ENCODE measurements at places on chromosomes 2 and 18.
A peak's percentile ranks its signal among the peaks of the same experiment; 100 is the strongest.

DNA sequence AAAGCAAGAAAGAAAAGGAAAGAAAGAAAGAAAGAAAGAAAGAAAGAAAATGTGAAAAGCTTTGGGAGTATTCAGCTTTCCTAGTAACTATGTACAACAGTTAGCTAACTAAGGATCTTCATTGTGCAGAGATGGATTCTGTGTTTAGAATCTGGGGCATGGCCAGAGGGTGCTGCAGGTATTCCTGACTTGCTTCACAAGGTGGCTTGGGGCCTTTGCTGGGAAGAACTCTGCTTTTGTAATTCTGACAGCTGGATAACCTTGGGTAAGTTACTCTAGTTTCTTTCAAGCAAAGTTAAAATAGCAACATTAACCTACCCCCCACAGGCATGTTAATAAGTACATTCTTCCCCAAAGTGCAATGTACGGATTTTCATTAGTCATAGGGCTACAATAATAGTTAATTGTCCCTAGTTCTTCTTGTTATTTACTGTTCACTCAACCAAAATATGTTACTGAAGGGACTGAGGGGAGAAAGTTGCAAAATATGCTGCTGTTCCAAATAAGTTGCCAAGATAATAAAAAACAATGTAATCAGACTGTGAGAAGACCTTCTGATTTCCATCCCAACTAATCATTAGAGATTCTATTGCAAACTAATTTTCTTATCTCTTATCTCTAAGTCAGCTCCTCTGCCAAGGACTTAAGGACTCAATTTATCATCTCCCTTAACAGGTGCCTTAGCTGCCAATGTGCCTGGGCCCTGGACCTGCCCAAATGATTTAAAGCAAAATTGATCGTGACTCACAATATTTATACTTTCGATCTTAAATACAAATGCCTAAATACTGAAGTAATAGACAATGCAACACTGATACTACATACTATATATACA, 50.3 kb downstream of the SERPINB8 start:
- no peak for DNase-seq

GRCh38 chr2:200039724-200040650, 84.6 kb downstream of the MAIP1 start:
- DNase-seq: no peak

DNA sequence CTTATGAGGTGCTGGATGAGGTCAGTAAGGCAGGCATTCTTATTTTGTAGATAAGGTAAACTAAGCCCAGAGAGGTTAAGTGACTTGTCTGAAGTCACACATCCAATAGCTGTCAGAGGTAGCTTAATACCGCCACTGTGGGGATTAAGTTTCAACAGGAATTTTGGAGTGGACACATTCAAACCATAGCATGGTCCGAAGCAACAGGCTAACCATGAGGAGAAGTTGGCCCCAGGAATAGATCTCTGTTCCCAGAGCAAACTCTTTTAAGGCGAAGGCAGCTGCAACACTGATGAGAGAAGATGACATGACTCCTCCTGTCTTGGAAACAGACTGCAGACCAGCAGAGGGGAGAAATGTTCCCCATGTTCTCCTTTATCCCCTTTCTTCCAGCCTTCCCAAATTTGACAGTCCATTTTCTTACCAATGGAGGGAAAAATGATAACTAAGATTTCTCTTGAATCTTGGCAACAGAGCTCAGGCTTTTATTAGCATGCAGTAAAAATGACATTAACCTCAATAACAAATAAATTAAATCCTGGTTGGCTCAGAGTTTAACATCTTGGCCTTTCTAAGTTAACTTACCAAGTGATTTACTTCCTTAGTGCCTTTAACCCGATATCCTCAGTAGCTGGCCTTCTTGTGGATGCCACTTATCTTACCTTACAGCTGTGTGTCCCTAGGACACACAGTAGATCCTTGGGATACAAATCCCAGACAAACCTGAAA, 67.9 kb upstream of the STPG4 start:
- no peak for DNase-seq

GRCh38 chr2:10486601-10487079, 38.5 kb upstream of the ODC1 start:
- no peak for DNase-seq

- no peak for DNase-seq
These were observed 248.9 kb downstream of the OSR1 start for GRCh38 chr2:19109518-19109917.

- no peak for DNase-seq
These were observed 56.9 kb downstream of the RBM43 start for GRCh38 chr2:151204756-151205155.

- no peak for DNase-seq
These were observed 163.2 kb upstream of the SPRED2 start for GRCh38 chr2:65595630-65596029.

GRCh38 chr2:20680744-20681375, 13.9 kb downstream of the GDF7 start:
- DNase-seq: no peak

DNA sequence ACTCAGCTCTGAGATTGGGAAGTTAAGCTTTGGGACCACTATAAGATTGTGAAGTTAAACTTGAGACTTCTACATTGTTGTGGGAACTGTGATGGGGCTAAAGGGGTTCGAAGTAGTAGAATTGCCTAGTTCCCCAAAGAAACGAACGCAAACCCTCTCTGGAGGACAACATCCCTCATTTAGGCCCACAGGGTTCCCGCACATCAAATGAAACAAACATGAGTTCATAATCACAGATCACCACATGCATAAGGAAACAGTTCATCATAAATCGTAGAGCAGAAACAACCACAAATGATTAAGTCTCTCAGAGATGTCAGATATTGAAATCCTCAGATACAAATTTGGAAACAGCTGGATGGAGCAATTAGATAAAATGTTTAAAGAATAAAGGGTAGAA, 55.9 kb upstream of the HPCAL1 start:
- no peak for DNase-seq

DNA sequence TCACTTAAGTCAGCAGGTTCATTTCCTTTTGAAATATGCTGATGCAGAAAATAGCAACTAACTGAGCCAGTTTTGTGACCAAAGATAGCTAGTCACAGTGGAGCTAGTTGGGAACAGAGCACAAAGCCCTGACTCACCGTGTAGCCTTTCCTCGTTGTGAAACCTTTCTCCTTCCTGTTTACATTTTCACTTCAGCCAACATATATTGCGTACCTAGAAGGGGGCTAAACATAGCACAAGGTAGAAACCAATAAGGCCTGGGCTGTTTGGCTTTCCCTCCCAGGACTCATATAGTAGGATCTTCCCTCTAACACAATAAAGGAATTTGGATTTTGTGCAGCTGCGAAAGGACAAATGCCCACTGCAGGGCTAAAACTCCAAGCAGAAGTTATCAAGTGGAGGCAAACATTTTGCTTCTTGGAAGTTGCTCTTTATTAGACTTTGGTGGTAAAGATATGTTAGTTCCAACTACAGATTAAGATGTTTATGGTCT, 24.5 kb upstream of the LPIN2 start:
- DNase-seq: peak; percentile 50

DNA sequence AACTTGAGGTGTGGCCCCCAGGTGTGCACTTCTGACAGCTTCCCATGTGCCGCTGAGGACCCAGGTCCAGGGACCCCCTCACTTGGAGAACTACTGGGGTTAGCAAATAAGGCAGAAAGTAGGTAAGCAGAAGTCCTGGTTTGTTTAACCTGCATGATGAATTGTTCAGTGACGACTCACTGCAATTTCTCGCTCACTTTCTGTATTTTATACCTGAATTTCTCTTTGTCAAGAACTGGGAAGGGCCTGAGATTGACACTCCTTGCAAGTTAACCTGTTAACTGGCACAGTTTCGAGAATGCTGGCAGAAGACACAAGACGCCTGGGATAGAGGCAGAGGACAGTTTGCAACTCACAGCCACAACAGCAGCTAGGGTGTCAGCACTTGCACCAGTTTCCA, 164.5 kb upstream of the NCK2 start:
- DNase-seq: no peak

DNA sequence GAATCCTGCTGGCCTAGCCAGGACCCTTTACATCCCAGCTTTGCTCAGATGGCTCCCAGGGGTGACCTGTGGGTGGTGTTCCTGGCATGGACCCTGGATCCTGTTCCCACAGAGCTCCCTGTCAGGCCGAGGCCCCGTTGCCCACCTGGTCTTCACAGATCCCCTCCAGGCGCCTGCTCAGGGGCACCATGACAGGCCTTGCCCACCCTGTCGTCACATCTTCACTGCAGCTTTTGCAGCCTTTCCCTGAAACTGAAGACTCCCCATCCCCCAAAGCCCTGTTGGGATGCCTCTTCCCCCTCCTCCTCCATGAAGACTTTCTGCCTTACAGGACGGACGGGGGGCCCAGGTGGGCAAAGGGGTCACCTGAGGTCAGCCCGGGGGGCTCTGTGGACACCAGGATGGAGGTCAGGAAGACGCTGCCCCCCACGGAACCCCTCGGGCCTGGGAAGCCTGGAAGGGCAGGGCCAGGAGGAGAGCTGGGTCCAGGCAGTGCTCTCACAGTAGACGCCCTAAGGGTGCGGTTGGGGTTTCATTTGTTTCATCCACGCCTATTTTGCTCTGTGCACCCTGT, 13.0 kb upstream of the KIF1A start:
- DNase-seq: no peak

DNA sequence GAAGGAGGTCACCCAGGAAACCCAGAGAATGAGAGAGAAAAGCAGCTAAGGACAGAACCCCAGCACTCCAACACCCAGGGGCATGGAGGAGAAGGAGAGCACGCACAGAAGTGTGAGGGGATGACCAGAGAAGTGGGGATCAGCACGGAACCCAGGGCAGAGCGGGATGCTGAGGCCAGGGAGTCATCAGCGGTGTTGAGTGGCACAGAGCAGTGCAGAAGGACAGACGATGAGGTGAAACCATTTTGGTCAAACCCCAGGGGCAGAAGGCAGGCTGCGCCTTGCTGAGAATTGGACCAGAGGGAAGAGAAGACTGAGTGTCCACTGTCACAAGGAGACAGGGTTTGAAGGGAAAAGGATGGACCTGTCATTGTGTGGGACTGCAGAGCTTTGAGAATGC, 23.4 kb upstream of the ASB18 start:
- DNase-seq: no peak

GRCh38 chr2:120341977-120342376, 4.0 kb upstream of the INHBB start:
- no peak for DNase-seq
